Spleen (tissue), 13 donors: ENCODE measurements at places on chromosomes 6 and 20. TPM values are rescaled to one million over a fixed set of nuclear protein-coding genes. Genes with fewer than 3 reads are reported as not detected.

DNA sequence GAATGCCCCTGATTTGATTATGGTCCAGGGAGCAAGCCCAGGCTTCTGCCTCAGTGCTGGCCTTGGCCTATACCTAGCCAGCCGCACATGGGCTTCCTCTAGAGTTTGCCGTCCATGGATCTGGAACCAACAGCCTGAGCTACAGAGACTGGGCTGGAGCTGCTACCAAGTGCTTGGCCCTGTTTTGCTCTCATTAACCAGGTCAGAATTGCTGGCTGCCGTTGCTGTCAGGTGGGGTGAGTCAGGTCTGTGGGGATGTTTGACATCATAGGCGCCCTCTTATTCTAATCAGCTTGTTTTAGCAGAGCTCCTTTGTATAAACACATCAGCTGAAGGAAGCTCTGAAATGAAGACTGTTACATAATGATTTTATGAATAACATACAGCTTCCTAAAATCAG, 83.1 kb upstream of the PHACTR2 start:
- no peaks in the 10 kb centered on the region for H3K4me1 ChIP-seq
- no peaks in the 10 kb centered on the region for H3K27me3 ChIP-seq
- no peaks in the 10 kb centered on the region for H3K36me3 ChIP-seq
- H3K4me3 ChIP-seq, result no peak overlapping the region

- no peak for DNase-seq
- no peaks in the 10 kb centered on the region for H3K36me3 ChIP-seq
- H3K27ac ChIP-seq, result no peak overlapping the region
- H3K4me1 ChIP-seq, result no peaks in the 10 kb centered on the region
- H3K27me3 ChIP-seq, result no peaks in the 10 kb centered on the region
Measured at GRCh38 chr6:130890521-130890971, 63.3 kb downstream of the SMLR1 start.

- no peaks in the 10 kb centered on the region for H3K4me1 ChIP-seq
- no peak for DNase-seq
- H3K36me3 ChIP-seq, result no peaks in the 10 kb centered on the region
- H3K4me3 ChIP-seq, result no peak overlapping the region
Measured at GRCh38 chr6:147080225-147080624, 124.0 kb upstream of the STXBP5 start.

The WFDC12 gene
- total RNA-seq, result not detected

The FOXP4 gene
- 6.9 TPM for total RNA-seq

- no peak overlapping the region for H3K27ac ChIP-seq
- H3K27me3 ChIP-seq, result no peaks in the 10 kb centered on the region
- no peak for DNase-seq
- no peaks in the 10 kb centered on the region for H3K36me3 ChIP-seq
- no peak overlapping the region for H3K4me3 ChIP-seq
- H3K4me1 ChIP-seq, result no peaks in the 10 kb centered on the region
Measured at GRCh38 chr6:146014233-146014632, 14.6 kb upstream of the GRM1 start.

DNA sequence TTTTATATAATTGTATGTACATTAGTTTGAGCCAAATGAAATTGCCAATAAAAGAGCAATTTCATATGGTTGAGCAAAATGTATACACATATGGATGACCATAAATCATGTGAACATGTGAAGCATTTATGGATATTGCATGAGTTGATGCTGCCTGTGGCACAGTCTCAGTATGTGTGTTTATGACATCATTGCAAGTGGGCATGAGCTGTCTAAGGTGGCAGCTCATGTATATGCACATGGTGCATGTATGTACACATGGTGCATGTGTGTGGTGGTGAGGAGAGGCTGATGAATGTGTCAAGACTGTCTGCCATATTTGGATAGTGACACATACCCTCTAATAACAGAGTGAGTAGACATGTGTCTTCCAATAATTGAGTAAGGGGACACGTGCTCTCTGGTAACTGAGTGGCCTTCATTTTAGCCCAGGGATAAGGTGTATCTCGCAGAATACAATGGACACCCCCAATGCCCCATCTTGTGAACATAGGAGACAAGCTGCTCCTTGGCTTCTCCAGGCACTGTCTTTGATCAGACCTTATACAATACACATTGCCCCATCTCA, 208.8 kb downstream of the DHX35 start:
- H3K4me3 ChIP-seq, result no peak overlapping the region
- H3K27ac ChIP-seq, result no peak overlapping the region
- no peaks in the 10 kb centered on the region for H3K36me3 ChIP-seq
- no peaks in the 10 kb centered on the region for H3K4me1 ChIP-seq
- DNase-seq, result no peak

The TRIM40 gene
- not detected for total RNA-seq

- no peaks in the 10 kb centered on the region for H3K27me3 ChIP-seq
- H3K36me3 ChIP-seq, result peaks cover 67% of the 10 kb centered on the region
- peak; percentile 54 for DNase-seq
- no peak overlapping the region for H3K4me3 ChIP-seq
Measured at GRCh38 chr6:36976931-36977330, 9.1 kb downstream of the MTCH1 start.

GRCh38 chr20:52244702-52245101, 53.1 kb upstream of the ZFP64 start:
- no peak overlapping the region for H3K27ac ChIP-seq
- no peaks in the 10 kb centered on the region for H3K36me3 ChIP-seq
- peaks cover 4% of the 10 kb centered on the region for H3K4me1 ChIP-seq
- no peak overlapping the region for H3K4me3 ChIP-seq
- no peak for DNase-seq
- H3K27me3 ChIP-seq, result no peaks in the 10 kb centered on the region

GRCh38 chr6:93821953-93822352, 402.6 kb upstream of the EPHA7 start:
- H3K27ac ChIP-seq, result no peak overlapping the region
- no peak overlapping the region for H3K4me3 ChIP-seq
- H3K27me3 ChIP-seq, result no peaks in the 10 kb centered on the region
- no peak for DNase-seq

DNA sequence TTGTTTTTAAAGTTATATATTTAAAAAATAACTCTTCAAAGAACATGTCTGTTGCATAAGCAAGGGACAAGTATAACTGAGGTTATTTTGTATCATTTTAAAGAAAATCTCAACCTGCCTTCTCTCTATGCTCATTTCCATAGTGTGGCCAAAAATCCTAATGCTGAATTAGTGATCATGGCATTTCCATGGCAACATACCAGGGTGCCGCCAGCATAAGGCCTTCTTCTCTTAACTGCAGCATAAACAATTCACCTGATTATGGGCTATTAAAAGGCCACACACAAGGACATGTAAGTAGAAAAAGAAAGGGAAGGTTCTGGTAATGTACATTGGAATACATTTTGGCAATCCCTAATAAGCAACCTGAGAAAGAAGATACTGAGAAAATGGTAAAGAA, 95.1 kb upstream of the RNF217 start:
- no peaks in the 10 kb centered on the region for H3K27me3 ChIP-seq
- no peak overlapping the region for H3K27ac ChIP-seq

The FBXO30 gene
- 8.3 TPM for total RNA-seq

- H3K36me3 ChIP-seq, result no peaks in the 10 kb centered on the region
- peak overlapping the region; percentile 46 for H3K27ac ChIP-seq
- H3K4me3 ChIP-seq, result no peak overlapping the region
- DNase-seq, result no peak
- no peaks in the 10 kb centered on the region for H3K27me3 ChIP-seq
Measured at GRCh38 chr6:138958595-138958994, 29.5 kb downstream of the REPS1 start.

The NEURL2 gene
- total RNA-seq, result 3.3 TPM

DNA sequence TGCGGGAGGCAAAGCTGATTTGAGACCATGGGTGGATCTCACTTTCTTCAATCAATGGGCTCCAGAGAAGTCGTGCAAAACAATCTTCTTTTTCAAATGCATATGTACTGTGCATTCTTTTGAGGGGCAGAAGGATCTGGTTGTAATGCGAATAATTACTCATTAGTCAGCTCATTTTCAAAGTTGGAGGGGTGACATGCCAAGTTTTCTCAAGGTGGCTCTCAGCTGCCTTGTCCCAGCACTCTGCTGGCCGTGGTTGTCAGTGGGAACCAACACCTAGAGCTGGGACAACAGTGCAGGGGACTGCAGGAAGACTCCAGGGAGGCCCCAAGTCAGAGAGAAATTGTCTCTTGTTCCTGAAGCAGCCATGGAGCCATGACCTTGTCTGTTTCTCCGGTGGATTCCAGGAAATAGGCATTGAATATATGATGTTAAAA, 25.3 kb downstream of the MYT1 start:
- H3K4me1 ChIP-seq, result no peaks in the 10 kb centered on the region
- peaks cover 12% of the 10 kb centered on the region for H3K27me3 ChIP-seq
- no peak for DNase-seq
- H3K27ac ChIP-seq, result no peak overlapping the region
- H3K4me3 ChIP-seq, result no peak overlapping the region

The LY6G6D gene
- not detected for total RNA-seq

GRCh38 chr6:91276315-91276714, 689.4 kb upstream of the MAP3K7 start:
- H3K27me3 ChIP-seq, result no peaks in the 10 kb centered on the region
- H3K27ac ChIP-seq, result no peak overlapping the region
- no peak for DNase-seq
- H3K36me3 ChIP-seq, result no peaks in the 10 kb centered on the region

- no peak for DNase-seq
- H3K4me3 ChIP-seq, result no peak overlapping the region
- H3K36me3 ChIP-seq, result no peaks in the 10 kb centered on the region
- H3K27me3 ChIP-seq, result no peaks in the 10 kb centered on the region
Measured at GRCh38 chr20:53974785-53975555, 95.4 kb downstream of the BCAS1 start.

GRCh38 chr6:132142768-132143167, 191.6 kb upstream of the CCN2 start:
- no peak overlapping the region for H3K4me3 ChIP-seq
- H3K27ac ChIP-seq, result no peak overlapping the region
- no peaks in the 10 kb centered on the region for H3K27me3 ChIP-seq
- no peak for DNase-seq
- no peaks in the 10 kb centered on the region for H3K4me1 ChIP-seq
- no peaks in the 10 kb centered on the region for H3K36me3 ChIP-seq

- no peaks in the 10 kb centered on the region for H3K27me3 ChIP-seq
- DNase-seq, result no peak
- no peaks in the 10 kb centered on the region for H3K36me3 ChIP-seq
Measured at GRCh38 chr6:5636210-5637030, 370.3 kb downstream of the NRN1 start.

The PTPRT gene
- 1.4 TPM for total RNA-seq

The IRF4 gene
- 43.6 TPM for total RNA-seq

DNA sequence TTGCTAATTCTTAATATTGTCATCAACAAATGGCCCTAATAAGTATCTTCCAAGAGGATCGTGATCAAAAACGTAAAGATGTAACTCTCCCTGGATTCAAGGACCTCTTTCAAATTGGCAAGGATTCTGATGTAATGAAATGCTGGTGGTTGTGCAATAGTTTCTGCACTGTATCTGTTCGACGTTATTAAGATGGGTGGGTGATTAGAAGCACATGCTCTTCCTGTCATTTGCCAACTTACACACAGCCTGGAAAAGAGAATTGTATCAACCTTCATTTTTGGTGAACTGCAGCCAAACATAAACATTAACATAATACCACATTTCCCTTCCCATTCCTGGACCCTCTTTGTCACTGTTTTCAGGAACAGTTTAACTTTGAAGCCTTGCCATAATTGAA, 9.8 kb downstream of the FOXQ1 start:
- H3K4me1 ChIP-seq, result no peaks in the 10 kb centered on the region
- no peaks in the 10 kb centered on the region for H3K36me3 ChIP-seq
- H3K27ac ChIP-seq, result no peak overlapping the region
- no peak overlapping the region for H3K4me3 ChIP-seq
- no peak for DNase-seq
- H3K27me3 ChIP-seq, result peaks cover 5% of the 10 kb centered on the region

The TCF15 gene
- total RNA-seq, result not detected

GRCh38 chr6:20487669-20488375, 46.4 kb upstream of the CDKAL1 start:
- no peak for DNase-seq
- peaks cover 46% of the 10 kb centered on the region for H3K36me3 ChIP-seq
- no peak overlapping the region for H3K27ac ChIP-seq
- peaks cover 4% of the 10 kb centered on the region for H3K4me1 ChIP-seq
- no peak overlapping the region for H3K4me3 ChIP-seq

- no peak for DNase-seq
- H3K4me3 ChIP-seq, result no peak overlapping the region
- no peaks in the 10 kb centered on the region for H3K27me3 ChIP-seq
- H3K27ac ChIP-seq, result no peak overlapping the region
Measured at GRCh38 chr20:51702556-51702955, 65.6 kb downstream of the ATP9A start.

- DNase-seq, result no peak
- H3K4me3 ChIP-seq, result no peak overlapping the region
- no peak overlapping the region for H3K27ac ChIP-seq
- H3K4me1 ChIP-seq, result no peaks in the 10 kb centered on the region
- H3K36me3 ChIP-seq, result no peaks in the 10 kb centered on the region
Measured at GRCh38 chr6:167450626-167451025, 125.7 kb downstream of the TTLL2 start.

The ECT2L gene
- total RNA-seq, result 0.13 TPM

- H3K27ac ChIP-seq, result no peak overlapping the region
- H3K27me3 ChIP-seq, result no peaks in the 10 kb centered on the region
- DNase-seq, result no peak
- H3K4me1 ChIP-seq, result peaks cover 22% of the 10 kb centered on the region
- no peaks in the 10 kb centered on the region for H3K36me3 ChIP-seq
- H3K4me3 ChIP-seq, result no peak overlapping the region
Measured at GRCh38 chr6:14315353-14315752, 197.8 kb downstream of the CD83 start.

The SYCP2L gene
- 0.20 TPM for total RNA-seq

- peak overlapping the region; percentile 91 for H3K27ac ChIP-seq
- no peak for DNase-seq
Measured at GRCh38 chr6:5004373-5005037, 668 bp upstream of the RPP40 start.
